ENCODE measurements at places on chromosomes 12 and 14.

DNA sequence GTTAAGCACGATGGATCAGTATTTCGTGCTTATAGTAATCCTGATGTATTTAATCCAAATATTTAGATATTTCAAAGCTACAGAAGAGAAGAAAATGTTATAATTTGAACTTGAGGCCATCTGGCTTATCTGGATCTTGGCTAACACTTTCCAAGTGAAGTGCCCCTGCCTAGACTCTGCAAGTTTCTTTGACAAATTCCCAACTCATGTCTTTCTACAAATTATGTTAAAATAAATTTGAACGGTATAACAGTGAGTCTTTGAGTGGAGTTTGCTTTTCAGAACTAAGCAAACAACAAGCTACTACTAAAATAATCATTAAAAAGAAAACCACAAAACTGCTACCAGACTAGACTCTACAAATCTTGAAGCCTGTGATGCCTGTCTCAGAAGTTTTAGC lies 374.4 kb upstream of the PRICKLE1 start:
- no peak for DNase-seq

GRCh38 chr12:100995201-100995600 lies 200.6 kb downstream of the ANO4 start:
- DNase-seq: no peak

GRCh38 chr12:57214398-57214781 lies 2.2 kb upstream of the NXPH4 start:
- DNase-seq: peak; percentile 43

DNA sequence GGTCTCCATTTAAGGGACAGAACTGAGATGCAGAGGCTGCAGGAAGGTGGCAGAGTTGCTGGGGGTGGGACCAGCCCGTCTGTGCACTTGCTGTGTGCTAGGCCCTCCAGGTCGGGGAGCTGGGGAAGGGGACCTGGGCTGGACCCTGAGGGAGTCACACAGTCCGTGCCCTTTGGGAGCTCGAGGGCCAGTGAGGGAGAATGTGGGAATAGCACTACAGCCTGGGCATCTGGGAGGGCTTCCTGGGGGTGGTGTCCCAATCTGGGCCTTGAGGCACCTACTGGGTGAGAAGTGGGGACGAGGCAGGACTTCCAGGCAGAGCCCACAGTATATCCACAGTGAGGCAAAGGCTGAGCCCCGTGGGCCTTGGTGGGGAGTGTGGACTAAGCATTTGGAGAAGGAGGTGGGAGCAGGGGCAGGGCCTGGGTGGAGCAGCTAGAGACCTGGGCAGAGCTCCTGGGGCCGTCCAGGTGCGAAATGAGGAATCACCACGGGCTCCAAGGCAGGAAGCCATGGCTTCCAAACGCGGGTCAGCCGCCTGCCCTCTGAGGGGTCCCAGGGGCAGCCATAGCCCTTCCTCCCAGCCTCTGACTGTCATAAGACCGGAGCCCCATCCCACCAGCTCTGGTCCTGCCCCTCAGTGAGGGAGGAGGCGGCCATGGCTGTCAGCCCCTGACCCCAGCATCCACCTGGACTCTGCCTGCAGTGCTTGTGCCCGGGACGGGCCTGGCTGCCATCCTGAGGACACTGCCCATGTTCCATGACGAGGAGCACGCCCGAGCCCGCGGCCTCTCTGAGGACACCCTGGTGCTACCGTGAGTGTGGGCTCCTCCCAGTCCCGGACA lies 6.6 kb downstream of the ASPG start:
- no peak for DNase-seq

- no peak for DNase-seq
These were observed 5.5 kb downstream of the MAP3K12 start for GRCh38 chr12:53493610-53494391.

DNA sequence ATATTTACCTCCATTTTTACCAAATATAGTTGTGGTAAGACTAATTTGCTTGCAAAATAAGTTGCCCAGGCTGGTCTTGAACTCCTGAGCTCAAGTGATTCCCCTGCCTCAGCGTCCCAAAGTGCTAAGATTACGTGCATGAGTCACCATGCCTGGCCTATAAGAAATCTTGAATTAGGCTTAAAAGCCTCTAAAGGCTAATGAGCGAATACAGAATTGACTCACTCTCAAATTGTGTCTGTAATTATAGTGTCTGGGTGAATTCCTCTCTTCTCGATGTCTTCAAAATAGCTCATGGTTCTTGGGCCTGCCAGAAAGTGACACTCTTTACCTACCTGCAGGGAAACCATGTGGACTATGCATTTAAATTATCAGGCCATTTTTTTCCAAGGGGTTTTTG lies 403.5 kb downstream of the SLC16A7 start:
- no peak for DNase-seq

GRCh38 chr12:32087306-32087705 lies 19.3 kb upstream of the BICD1 start:
- no peak for DNase-seq

DNA sequence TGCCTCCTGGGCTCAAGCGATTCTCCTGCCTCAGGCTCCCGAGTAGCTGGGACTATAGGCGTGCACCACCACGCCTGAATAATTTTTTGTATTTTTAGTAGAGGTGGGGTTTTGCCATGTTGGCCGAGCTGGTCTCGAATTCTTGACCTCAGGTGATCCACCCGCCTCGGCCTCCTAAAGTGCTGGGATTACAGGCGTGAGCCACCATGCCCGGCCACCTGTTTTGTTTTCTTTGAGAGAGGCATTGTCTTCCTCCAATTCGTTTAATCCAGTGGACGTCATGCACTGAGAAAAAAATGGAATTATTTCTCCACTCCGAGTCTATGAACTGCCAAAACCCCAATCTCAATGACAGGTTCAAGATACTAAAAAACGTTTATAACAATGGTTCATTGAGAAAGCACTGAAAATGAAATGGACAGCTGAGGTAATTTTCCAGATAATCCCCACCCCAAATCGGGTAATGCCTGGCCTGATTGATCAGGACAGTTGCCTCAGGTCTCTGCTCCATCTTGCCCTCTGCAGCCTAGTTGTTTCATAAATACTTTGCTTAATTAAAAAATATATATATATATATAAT lies 132.7 kb upstream of the PARP11 start:
- no peak for DNase-seq

DNA sequence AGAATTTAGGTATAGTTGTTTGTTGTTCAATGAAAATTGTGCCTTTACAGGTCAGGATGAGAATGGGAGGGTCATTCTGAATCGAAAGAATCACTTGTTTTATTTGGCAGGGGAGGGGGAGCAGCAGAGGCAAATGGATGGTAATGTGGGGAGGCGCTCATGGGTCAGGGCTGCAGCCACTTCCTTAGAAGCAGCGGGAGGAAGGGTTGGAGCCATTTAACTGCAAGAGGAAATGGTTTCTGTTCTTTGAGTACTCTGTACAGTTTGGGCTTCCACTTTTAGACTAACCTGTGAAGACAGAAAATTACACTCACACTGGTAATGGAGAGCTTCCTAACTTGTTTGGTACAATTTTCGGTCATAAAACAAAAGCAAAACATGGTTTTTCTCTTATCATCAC lies 57.2 kb downstream of the PIWIL1 start:
- no peak for DNase-seq

Measured in stimulated activated CD8-positive, alpha-beta memory T cell treated with anti-CD3 and anti-CD28 coated beads, Interleukin-2, amount 100 ng/mL, for 1 hour (primary cell).